ENCODE measurements at places on chromosomes 4 and X.

DNA sequence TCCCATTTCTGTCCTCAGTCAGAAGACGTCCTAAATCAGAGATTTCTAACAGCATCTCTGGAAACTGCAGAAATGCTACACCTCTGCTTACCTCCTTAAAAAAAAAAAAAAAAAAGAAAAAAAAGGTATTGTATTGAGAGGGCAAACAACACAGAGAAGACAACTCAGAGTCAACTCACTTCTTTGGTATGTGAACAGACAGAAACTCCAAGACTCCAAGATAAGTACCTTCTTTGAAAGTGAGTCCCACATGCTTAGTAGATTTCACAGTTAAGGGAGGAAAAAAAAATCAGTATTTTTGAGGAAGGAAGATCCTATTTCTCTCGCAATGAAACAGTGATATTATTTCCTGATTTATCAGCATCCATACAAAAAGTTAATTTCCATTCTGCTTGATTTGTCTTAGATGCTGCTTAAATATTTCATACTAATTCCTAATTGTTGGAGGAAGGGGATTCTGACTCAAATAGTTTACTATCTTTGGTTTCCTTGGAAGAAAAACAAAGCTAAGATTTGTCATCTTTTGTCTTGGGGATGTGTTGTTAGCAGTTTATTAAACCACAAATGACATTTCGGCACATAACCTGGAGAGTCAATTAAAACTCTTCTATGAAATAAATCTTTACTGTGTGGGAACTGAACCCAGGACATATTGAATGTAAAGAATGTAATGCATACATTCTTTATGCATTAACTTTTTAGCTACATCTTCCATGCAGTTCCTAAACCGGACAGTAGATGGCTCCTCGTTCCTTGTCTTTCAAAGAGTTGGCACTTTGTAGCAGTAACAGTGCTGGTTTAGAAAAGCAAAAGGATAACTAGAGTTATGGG is 4.7 kb downstream of the RASGEF1B start:
- H3K27me3 ChIP-seq: peaks cover 13% of the 10 kb centered on the region
- peaks cover 67% of the 10 kb centered on the region for H3K4me1 ChIP-seq
- no peaks in the 10 kb centered on the region for H3K36me3 ChIP-seq
- no peak overlapping the region for H3K27ac ChIP-seq
- peak; percentile 76 for DNase-seq

DNA sequence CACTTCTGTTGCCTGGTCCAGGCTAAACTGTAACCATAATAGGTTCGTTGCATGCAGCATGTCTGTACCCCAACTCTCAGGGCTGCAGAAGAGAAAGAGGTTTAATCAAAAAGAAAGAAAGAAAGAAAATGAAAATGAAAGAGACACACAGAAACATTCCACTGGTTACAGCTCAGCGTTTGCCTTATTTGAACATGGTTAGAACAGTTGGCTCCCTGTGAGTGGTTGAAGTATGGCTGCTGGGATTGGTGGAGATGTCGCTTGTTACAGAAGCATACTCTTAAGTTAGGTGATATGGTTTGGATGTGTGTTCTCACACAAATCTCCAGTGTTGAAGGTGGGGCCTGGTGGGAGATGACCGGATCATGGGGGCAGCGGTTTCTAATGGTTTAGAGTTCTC is 36.3 kb downstream of the ARSD start:
- H3K36me3 ChIP-seq: peaks cover 27% of the 10 kb centered on the region
- H3K27ac ChIP-seq: no peak overlapping the region
- H3K27me3 ChIP-seq: peaks cover 3% of the 10 kb centered on the region
- no peak overlapping the region for H3K4me3 ChIP-seq
- no peak for DNase-seq
- peaks cover 59% of the 10 kb centered on the region for H3K4me1 ChIP-seq

DNA sequence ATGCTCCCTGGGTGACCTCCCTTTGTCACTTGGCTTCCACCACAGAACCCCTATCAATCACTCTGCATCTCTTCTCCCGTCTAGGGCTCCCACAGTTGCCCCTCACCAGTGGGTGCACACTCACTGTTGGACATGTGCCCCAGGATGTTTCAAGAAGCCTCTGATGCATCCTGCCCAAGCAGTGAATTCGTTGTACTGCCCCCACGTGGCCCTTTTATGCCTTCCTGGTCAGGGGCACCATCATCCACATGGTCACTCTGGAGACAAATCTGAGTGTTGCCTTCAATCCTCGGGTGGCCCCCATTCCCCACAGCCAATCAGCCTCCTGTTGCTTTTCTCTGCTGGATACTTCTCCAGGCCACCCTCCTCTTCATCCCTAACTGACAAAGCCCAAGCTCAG is 12.2 kb downstream of the ITIH6 start:
- H3K27ac ChIP-seq: no peak overlapping the region
- H3K4me1 ChIP-seq: peaks cover 28% of the 10 kb centered on the region
- H3K27me3 ChIP-seq: peaks cover 2% of the 10 kb centered on the region
- H3K36me3 ChIP-seq: no peaks in the 10 kb centered on the region

DNA sequence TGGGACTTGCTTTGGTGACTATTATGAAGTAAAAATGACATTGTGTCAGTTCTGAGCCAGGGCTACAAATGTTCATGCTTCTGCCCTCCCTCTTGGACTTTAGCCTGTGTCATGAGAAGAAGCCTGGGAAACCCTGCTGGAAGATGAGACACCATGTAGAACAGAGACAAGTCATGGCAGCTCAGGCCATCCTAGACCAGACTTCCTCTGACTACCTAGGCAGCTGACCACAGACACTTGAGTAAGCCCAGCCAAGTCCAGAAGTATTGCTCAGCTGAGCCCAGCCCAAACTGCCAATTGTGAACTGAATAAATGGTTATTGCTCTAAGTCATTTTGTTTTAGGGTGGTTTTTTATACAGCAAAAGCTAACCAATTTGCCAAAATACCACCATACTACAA is 467.6 kb upstream of the CNKSR2 start:
- no peaks in the 10 kb centered on the region for H3K27me3 ChIP-seq
- H3K4me3 ChIP-seq: no peak overlapping the region
- DNase-seq: no peak
- H3K36me3 ChIP-seq: no peaks in the 10 kb centered on the region

GRCh38 chrX:36963069-36963808 is 44.9 kb upstream of the FAM47C start:
- H3K4me1 ChIP-seq: peaks cover 4% of the 10 kb centered on the region
- peaks cover 58% of the 10 kb centered on the region for H3K27me3 ChIP-seq
- H3K36me3 ChIP-seq: no peaks in the 10 kb centered on the region
- peak overlapping the region; percentile 70 for H3K4me3 ChIP-seq
- H3K27ac ChIP-seq: no peak overlapping the region
- peak; percentile 17 for DNase-seq

All from nephron progenitor cell (in vitro differentiated cells).